Body of pancreas (tissue), 4 donors: ENCODE measurements at places on chromosomes 4 and X. TPM values are rescaled to one million over a fixed set of nuclear protein-coding genes. Genes with fewer than 3 reads are reported as not detected.

Gene STATH
- not detected for total RNA-seq

- no peaks in the 10 kb centered on the region for H3K4me1 ChIP-seq
- no peak overlapping the region for H3K4me3 ChIP-seq
- H3K27me3 ChIP-seq, result no peaks in the 10 kb centered on the region
- H3K27ac ChIP-seq, result no peak overlapping the region
Measured at GRCh38 chr4:95007998-95008397, 250.2 kb downstream of the BMPR1B start.

DNA sequence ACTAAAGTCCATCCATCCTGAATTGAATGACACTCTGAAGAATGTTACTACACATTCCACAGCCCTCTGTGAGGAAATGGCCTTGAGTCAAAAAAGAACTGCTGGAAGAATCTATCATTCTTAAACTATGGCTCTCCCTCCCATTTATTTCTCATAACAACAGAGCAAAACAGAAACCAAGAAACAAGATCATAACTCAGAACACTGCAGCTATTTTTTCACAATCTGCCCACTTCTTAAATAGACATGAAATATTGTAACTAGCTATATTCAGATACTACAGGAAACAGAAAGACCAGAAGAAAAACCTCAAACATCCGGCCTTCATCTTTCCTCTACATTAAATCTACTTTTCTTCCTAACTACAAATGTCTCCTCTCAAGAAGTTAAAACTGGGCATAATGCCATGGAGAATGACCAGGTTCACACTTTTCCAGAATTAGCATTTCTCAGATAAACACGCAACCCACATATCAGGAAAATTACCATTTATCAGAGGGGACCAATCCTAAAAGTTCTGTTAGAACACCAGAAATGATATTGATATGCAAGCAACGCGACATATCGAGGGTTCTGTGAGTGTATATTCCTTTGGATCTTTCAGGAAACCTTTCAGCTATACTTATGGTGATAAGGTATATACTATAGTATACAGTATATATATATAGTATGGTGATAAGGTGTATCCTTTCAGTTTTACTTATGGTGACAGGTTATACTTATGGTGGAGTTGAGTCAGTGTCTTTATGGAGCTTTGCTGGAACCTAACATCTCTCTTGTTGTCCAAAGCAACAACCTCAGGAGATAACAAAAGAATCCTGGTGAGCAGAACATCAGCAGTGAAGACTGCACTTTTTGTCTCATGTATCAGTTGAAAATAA is 60.4 kb upstream of the IRF2 start:
- DNase-seq, result no peak
- no peak overlapping the region for H3K27ac ChIP-seq
- H3K4me1 ChIP-seq, result peaks cover 22% of the 10 kb centered on the region

GRCh38 chr4:128866269-128866668 is 56.8 kb downstream of the JADE1 start:
- no peaks in the 10 kb centered on the region for H3K27me3 ChIP-seq
- H3K4me1 ChIP-seq, result peaks cover 8% of the 10 kb centered on the region
- H3K27ac ChIP-seq, result no peak overlapping the region
- no peak overlapping the region for H3K4me3 ChIP-seq

Gene NOX1
- not detected for total RNA-seq

DNA sequence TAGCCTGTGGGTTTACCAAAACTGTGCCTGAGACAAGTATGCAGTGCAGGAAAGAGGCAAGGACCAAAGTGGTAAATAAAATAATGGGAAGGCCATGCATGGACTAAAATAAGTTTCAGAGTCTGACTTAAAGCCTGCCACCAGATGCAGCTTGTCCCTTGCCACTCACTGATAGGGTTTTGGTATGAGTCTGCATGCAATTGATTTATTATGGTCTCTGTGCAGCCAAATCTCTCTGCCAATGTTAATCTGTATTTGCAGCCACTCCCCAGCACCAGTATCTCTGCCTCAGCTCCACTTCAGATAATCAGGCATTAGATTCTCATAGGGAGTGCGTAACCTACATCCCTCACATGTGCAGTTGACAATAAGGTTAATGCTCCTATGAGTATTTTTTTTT is 5.5 kb upstream of the FGF2 start:
- H3K4me1 ChIP-seq, result no peaks in the 10 kb centered on the region
- no peak for DNase-seq
- no peak overlapping the region for H3K27ac ChIP-seq
- no peaks in the 10 kb centered on the region for H3K27me3 ChIP-seq
